ENCODE measurements at places on chromosomes 6 and 20.
A peak's percentile ranks its signal among the peaks of the same experiment; 100 is the strongest.

DNA sequence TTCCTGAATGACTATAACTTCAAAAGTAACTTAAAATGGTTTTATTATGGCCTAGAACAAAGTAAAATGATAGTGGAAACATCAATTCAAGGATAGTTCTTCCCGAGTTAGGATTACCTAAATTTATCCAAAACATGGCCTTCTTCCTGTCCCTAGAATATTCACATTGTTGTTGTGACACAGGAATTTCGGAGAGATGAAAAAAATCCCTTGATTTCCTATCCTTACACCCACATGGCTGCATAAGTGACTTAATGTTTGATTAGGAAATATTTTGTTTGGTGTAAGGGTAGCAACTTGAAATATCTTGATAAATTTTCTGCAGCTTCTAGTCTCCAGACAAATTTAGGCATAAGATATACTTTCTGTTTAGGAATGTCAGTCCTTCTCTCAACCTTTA, 27.8 kb downstream of the ZNF451 start:
- DNase-seq: no peak

GRCh38 chr6:7615611-7616383, 25.8 kb downstream of the SNRNP48 start:
- no peak for DNase-seq

DNA sequence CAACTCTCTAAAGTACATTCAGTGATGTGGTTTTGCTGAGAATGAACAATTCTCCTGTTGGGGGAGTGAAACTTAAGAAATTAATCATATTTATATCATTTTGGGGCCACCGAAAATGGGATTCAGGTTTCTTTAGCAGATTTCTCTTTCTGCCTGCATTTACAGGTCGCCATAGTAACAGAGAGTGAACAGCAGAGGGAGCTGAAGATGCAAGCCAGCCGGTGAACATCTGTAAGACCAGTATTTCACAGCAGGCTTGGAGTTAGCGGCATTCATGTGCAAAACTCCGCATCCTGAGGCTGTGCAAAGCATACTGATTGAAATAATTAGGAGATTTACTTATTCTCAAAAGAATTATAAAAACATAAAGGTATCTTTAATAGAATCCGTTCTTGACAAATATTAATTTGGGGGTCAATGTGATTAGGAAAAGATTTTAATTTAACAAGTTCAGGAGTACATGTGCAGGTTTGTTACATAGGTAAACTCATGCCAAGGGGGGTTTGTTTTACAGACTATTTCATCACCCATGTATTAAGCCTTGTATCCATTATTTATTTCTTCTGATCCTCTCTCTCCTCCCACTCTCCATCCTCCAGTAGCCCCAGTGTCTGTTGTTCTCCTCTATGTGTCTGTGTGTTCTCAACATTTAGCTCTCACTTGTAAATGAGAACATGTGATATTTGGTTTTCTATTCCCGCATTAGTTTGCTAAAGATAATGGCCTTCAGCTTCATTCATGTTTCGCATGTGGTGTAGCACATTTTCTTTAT, 17.8 kb upstream of the HSF2 start:
- peak; percentile 24 for DNase-seq

DNA sequence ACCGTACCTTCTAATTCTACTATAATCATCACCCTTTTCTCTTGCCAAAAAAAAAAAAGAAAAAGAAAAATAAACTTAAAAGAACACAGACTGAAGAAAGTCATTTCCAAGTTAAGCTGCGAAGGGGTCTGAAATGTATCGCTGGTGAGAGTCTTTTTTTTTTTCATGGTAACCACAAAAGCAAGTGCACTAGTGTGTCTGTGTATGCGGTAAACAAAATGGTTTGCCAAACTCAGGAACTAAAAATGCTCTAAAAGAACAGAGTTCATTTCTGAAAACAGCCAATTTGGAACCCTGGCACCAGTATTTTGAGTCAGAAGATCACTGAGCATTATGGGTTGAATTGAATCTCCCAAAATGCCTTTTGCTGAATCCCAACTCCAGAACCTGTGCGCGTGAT, 46.6 kb downstream of the CDH4 start:
- no peak for DNase-seq

- no peak for DNase-seq
Observed at GRCh38 chr6:73248192-73248903, 14.6 kb downstream of the KHDC1 start.

GRCh38 chr6:156976216-156977127, 199.3 kb downstream of the ARID1B start:
- no peak for DNase-seq

DNA sequence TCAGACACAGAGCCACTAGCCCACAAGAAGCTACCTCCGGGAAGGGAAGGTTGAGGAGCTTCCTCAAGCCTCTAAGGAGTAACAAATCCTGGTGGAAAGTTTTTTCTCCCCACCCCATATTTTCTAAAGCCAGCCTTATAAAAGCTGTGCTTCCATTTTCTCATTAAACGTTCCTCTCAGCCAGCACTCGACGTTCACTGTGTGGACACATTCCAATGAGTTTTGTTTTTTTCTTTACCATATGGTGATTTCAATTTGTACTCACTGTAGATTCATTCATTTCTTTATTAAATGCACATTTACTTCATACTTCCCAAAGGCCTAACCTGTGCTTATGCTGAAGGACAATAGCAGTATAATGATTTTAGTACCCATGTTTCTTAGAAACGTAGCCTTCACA, 194.4 kb upstream of the FLRT3 start:
- DNase-seq: no peak
